ENCODE measurements at places on chromosomes 2 and 18. TPM values are rescaled to one million over a fixed set of nuclear protein-coding genes. Genes with fewer than 3 reads are reported as not detected.

Gene CYRIA
- total RNA-seq: 4.3 TPM

Gene ZNF385B
- not detected for total RNA-seq

Gene SLC5A7
- total RNA-seq: not detected

Gene MDH1
- total RNA-seq: 161 TPM

Gene TSPYL6
- not detected for total RNA-seq

Gene STPG4
- not detected for total RNA-seq

Gene ATOH8
- total RNA-seq: not detected

Gene WNT10A
- 7.7 TPM for total RNA-seq

All from tracheal epithelial cell (primary cell).